Body of pancreas (tissue), 4 donors: ENCODE measurements at places on chromosomes 7 and 10.

GRCh38 chr10:132829403-132829802 lies 43.5 kb upstream of the NKX6-2 start:
- no peak for DNase-seq

DNA sequence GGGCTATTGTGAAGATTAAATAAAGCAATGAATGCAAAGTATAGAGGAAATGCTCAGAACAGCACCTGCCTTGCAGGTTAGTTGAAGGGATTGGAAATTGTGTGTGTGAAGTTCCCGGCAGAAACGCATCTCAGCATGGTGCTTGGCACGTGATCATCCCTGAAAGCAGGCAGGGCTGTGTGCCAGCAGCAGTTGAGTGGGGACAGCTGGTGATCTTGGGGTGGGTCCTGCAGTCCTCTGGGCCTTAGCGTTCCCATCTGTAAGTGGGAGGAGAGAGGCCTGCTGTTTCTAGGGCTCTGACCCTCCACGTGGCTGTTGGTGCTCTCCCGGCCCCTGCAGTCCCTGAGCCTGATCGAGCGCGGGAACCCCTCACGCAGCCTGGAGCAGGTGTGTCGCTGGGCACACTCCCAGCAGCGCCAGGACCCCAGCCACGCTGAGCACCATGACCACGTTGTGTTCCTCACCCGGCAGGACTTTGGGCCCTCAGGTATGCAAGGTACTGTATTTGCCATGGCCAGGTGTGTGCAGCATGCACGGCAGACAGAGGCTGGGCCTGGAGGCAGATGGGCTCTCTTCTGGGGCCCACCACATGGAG lies 55.3 kb downstream of the TBATA start:
- peak; percentile 7 for DNase-seq

- no peak for DNase-seq
Observed at GRCh38 chr7:105611856-105612775, 30.8 kb upstream of the EFCAB10 start.

GRCh38 chr7:66734006-66734405 lies 6.5 kb upstream of the RABGEF1 start:
- no peak for DNase-seq

DNA sequence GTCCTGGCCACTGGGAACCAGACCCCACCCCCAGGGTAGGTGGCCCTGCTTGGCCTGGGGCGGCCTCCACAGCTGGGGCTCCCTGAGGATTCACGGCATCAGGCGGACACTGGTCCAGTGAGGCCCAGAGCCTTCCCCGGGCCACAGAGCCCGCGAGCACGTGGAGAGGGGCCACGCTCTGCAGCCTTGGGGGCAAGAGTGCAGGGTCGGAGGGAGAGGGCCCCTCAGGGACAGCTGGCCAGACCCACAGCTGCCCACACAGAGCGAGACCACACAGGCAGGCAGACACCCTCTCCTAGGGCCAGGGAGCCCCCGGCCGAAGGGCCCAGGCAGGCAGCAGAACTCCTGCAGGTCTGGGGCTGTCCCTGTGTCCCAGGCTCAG lies 10.7 kb downstream of the VENTX start:
- no peak for DNase-seq

GRCh38 chr10:132149271-132149670 lies 37.5 kb upstream of the DPYSL4 start:
- DNase-seq: no peak

DNA sequence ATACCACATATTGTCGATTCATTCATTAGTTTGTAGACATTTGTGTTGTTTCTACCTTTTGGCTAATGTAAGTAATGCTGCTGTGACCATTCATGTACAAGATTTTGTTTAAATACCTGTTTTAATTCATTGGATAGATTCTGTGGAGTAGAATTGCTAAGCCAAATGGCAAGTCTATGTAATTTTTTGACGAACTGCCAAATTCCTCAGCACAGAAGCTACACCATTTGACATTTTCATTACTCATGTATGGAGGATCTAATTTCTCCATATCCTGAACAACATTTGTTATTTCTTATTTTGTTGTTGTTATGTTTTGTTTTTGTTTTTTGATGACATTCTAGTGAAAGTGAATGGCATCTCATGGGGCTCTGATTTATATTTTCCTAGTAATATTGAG lies 1351.3 kb upstream of the SORCS1 start:
- no peak for DNase-seq

DNA sequence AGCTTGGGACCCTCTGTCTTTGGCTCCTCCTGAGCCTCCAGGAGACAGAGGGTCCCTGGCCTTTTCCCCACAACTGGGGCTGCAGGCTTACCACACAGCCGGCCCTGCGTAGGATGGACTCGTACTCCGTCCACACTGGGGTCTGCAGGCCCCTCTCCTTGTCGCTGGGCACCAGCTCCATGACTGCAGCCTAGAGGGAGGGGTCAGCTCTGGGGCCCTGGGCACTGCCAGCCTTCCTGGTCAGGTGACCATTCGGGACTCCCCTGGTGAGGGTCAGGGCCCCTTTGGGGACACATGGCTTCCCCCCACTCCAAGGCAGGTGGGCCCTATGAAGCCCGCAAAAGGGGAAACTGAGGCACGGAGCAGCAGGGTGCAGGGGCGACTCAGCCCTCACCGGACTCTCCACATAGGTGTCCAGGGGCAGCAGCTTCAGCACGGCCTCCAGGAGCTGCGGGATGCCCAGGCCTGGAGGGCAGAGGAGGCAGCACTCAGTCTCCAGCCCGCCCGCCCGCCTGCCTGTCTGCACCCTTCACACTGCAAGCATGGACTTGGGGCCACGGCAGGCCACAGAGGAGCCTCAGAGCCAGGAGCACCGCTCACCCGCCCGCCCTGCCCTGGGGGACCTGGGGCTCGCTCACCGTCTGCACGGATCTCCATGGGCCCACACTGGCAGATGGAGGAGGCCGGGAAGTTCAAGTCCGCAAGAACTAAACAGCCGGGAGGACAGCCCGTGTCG lies 1.1 kb downstream of the FUOM start:
- DNase-seq: no peak

GRCh38 chr10:132462463-132463332 lies 65.7 kb downstream of the PWWP2B start:
- DNase-seq: no peak

- DNase-seq: peak; percentile 77
Observed at GRCh38 chr7:43647673-43648472, 65.0 kb downstream of the STK17A start.
